ENCODE measurements at places on chromosomes 7 and 10. TPM values are rescaled to one million over a fixed set of nuclear protein-coding genes. Genes with fewer than 3 reads are reported as not detected.

The CCDC172 gene
- not detected for total RNA-seq

The NCF1 gene
- 243 TPM for total RNA-seq

The STK32C gene
- total RNA-seq: 15.4 TPM

The EPO gene
- total RNA-seq: not detected

The FMC1 gene
- 8.8 TPM for total RNA-seq

The PNLIPRP2 gene
- total RNA-seq: not detected

The ATAD1 gene
- total RNA-seq: 33.0 TPM

DNA sequence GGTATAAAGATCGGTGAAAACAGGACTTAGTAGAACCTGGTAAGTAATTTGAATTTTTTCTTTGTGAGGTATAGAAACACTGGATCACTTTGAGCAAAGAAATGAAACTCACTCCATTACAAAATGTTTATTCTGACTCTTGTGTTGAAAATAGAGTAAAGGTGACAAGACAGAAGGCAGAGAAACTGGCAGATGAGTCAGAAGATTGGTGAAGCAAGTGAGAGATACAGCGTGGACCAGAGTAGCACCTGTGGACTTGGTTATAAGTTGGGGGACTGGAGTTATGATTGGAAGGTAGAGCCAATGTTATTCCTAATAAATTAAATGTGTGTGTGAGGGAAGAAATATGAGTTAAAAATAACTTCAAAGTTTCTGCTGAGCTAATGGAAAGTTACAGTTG is 620.9 kb downstream of the ZWINT start:
- H3K4me1 ChIP-seq: no peaks in the 10 kb centered on the region
- no peak overlapping the region for H3K27ac ChIP-seq
- DNase-seq: no peak
- H3K36me3 ChIP-seq: no peaks in the 10 kb centered on the region
- H3K4me3 ChIP-seq: no peak overlapping the region
- H3K27me3 ChIP-seq: no peaks in the 10 kb centered on the region

- peaks cover 4% of the 10 kb centered on the region for H3K4me1 ChIP-seq
- H3K4me3 ChIP-seq: no peak overlapping the region
- no peaks in the 10 kb centered on the region for H3K36me3 ChIP-seq
Observed at GRCh38 chr7:132244903-132245480, 331.3 kb downstream of the PLXNA4 start.

DNA sequence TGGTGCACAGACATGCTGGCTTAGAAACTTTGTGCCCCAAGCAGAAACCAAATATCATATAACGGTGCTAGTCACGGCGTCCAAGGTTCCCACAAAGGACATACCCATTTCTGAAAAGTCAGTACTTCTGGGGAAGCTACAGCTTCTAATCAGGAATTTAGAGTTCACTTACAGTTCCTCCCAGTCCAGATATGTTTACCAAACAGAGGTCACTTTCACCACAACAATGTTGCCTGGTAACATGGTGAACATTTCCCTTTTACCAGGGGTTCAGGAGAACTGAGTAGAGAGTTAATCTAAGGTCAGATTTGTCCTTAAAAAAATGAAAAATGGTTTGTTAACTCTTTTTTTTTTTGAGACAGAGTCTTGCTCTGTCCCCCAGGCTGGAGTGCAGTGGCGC is 265.9 kb upstream of the MKLN1 start:
- H3K4me3 ChIP-seq: no peak overlapping the region
- no peak for DNase-seq
- no peaks in the 10 kb centered on the region for H3K36me3 ChIP-seq
- H3K27me3 ChIP-seq: no peaks in the 10 kb centered on the region
- peaks cover 79% of the 10 kb centered on the region for H3K4me1 ChIP-seq
- no peak overlapping the region for H3K27ac ChIP-seq

DNA sequence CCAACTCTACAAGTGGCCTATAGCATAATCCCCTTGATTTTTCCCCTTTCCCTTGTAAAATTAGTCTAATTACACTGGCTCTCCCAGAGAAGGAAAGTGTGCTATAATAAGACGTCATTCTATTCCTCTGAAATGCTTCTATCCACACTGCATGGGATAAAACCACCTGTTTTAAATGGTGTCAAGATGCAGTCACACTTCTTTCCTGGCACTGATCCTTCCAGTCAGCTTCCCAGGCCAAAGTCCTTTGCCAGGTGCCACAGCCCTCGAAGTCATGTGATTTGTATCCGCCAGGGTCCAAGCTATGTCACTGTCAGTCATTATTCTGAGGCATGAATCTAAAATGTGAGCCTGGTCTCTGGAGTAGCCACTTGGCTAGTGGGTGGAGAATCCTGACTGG is 169.0 kb upstream of the KIAA1217 start:
- no peak overlapping the region for H3K4me3 ChIP-seq
- no peaks in the 10 kb centered on the region for H3K36me3 ChIP-seq
- no peaks in the 10 kb centered on the region for H3K4me1 ChIP-seq
- H3K27ac ChIP-seq: no peak overlapping the region

DNA sequence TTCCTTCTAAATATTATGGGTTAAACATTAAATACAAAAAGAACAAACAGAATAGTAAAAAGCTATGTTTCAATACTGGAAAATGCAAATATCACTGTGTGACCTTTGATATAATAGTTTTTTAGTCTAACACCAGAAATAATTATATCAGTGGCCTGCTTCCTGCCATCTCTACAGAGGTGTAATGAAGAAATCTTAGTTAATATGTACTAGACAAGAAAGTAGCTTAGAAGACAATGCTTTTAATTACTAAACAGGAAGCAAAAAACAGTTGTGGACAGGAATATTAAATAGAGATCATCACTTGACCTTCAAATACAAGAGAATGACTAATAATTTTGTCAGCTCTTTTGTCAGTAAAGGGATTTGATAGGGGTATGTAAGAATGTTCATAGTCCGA is 47.4 kb upstream of the LRRN3 start:
- H3K36me3 ChIP-seq: no peaks in the 10 kb centered on the region
- no peak overlapping the region for H3K27ac ChIP-seq
- no peak for DNase-seq

GRCh38 chr7:101814991-101815825 is 2.2 kb upstream of the CUX1 start:
- H3K27ac ChIP-seq: peak overlapping the region; percentile 54
- H3K27me3 ChIP-seq: no peaks in the 10 kb centered on the region
- H3K4me3 ChIP-seq: peak overlapping the region; percentile 91

DNA sequence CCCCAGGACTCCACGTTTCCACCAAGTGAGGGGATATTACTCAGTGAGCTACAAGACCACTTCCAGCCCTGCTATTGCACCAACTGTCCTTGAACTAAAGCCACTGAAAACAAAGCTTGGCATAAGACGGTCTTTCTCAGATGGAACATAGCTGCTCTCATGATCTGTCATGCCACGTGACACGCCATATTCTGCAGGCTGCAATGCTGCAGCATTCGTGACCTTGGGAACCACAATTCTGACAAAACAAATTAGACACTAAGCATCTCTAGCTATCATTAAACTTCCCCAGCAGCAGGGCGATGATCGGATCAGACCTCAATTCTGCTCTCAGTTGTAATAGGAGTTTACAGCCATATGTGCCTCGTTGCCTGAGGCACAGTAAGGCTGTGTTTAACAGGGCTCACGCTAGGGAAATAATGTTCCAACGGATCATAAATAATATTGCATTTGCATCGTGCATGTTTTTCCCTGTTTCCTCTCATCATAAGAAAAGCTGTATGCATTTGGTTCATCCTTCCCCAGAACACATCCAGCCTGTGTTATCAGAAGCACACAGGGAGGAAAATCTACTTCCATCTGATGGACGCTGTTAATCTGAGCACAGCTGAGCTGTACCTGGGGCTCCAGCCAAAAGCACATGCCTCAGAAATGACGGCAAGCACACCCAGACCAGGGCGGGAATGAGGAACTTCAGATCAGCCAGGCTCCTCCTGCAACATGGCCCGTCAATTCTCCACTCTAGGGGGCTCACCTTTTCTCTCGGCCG is 38.6 kb upstream of the CNPY1 start:
- peaks cover 20% of the 10 kb centered on the region for H3K4me1 ChIP-seq
- no peak for DNase-seq
- no peaks in the 10 kb centered on the region for H3K36me3 ChIP-seq
- no peaks in the 10 kb centered on the region for H3K27me3 ChIP-seq

- H3K27ac ChIP-seq: no peak overlapping the region
- DNase-seq: peak; percentile 2
- H3K4me3 ChIP-seq: no peak overlapping the region
- no peaks in the 10 kb centered on the region for H3K27me3 ChIP-seq
- no peaks in the 10 kb centered on the region for H3K36me3 ChIP-seq
Observed at GRCh38 chr10:73950155-73950948, 39.4 kb downstream of the PLAU start.

DNA sequence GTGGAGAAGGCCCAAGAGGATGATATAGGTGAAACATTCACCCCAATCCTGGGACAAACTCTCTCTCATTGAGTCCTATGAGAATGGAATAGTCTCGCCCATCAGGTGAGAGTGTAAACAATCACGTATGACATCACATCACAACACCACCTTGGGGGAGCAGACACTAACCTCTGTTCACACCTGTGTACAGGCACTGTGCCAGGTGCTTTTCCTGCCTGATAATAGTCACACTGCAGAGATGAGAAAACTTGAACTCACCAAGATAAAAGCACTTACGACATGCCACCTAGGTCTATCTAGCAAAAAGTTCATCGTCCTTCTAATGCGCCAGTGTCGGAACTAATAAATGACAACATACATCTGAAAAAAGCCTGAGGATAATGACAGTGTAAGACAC is 187.8 kb downstream of the FAM107B start:
- H3K27me3 ChIP-seq: no peaks in the 10 kb centered on the region
- peak overlapping the region; percentile 81 for H3K27ac ChIP-seq
- H3K4me1 ChIP-seq: peaks cover 78% of the 10 kb centered on the region
- no peak for DNase-seq
- H3K4me3 ChIP-seq: no peak overlapping the region

DNA sequence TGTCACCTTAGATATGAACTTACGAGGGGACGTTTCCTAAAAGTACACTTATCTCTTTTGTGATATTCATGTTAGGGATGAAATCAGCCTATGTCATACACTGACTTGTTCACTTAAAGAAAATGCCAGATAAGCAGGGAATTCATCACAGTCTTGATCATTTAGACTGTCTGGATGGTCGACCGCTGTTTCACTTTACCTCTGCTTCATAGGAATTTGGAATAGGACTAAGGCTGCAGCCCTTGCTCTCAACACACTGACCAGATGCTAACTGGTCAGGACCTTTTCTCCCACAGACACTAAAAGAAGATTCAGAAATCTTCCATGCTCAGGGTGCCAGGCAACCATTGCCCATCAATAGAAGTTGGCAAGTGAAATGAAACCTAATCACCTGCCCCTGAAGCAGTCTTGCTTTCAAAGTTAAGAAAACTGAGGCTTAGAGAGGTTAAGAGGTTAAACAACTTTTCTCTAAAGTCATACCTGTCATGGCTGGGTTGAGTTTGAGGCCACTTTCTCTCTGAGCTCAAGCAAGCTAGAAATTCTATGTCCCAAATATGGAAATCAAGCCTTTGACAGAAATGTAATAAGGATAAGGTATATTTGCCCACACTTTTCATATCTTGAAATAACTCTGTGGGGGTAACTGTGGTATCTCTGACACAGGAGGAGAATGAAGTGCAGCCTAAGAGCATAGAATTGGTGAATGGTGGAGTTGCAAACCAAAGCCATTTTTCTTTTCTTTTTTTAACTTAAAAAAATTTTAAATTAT is 77.1 kb downstream of the MAP3K8 start:
- no peak for DNase-seq
- no peak overlapping the region for H3K4me3 ChIP-seq
- no peaks in the 10 kb centered on the region for H3K36me3 ChIP-seq
- peaks cover 33% of the 10 kb centered on the region for H3K4me1 ChIP-seq

- H3K27ac ChIP-seq: no peak overlapping the region
- no peaks in the 10 kb centered on the region for H3K36me3 ChIP-seq
- H3K27me3 ChIP-seq: no peaks in the 10 kb centered on the region
Observed at GRCh38 chr7:80106498-80107113, 28.0 kb upstream of the GNAI1 start.

DNA sequence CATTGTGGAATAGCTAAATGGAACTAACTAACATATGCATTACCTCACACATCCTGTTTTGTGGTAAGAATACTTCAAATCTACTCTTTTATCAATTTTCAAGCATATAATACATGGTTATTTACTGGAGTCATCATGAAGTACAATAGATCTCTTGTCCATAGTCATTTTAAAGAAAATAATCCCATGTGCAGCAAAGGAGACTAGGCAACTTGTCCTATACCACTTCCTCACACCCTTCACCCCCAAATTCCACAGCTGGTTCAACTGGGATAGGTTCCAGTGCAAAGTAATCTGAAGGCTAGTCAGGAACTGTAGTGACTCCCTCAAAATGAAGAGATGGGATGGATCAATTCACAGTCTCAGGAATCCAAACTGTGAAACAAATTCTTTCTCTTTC is 176.1 kb downstream of the SGMS1 start:
- peaks cover 28% of the 10 kb centered on the region for H3K4me1 ChIP-seq
- H3K36me3 ChIP-seq: no peaks in the 10 kb centered on the region
- no peak for DNase-seq
- H3K4me3 ChIP-seq: no peak overlapping the region
- H3K27ac ChIP-seq: no peak overlapping the region
- H3K27me3 ChIP-seq: no peaks in the 10 kb centered on the region

DNA sequence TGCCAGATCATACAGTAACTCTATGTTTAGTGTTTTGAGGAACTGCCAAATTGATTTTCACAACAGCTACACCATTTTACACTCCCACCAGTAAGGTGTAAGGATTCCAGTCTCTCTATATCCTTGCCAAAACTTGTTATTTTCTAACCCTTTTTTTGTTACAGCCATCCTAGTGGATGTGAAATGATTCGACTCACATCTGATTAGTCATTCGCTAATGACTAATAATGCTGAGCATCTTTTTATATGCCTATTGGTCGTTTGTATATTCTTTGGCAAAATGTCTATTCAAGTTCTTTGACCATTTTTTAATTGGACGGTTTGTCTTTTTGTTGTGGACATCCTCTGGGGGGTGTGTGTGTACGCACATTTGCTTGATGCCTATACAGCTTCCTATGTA is 142.8 kb downstream of the DGKB start:
- H3K4me1 ChIP-seq: no peaks in the 10 kb centered on the region
- no peak for DNase-seq
- no peak overlapping the region for H3K4me3 ChIP-seq
- H3K27me3 ChIP-seq: no peaks in the 10 kb centered on the region

DNA sequence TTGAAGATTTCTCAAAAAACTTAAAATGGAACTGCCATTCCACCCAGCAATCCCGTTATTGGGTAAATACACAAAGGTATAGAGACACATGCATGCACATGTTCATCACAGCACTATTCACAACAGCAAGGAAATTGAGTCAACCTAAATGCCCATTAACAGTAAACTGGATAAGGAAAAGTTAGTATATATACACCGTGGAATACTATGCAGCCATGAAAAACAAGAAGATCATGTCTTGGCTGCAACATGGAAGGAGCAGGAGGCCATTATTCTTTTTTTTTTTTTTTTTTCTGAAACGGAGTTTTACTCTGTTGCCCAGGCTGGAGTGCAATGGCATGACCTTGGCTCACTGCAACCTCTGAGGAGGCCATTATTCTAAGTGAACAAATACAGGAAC is 749.0 kb downstream of the MAGI2 start:
- H3K36me3 ChIP-seq: no peaks in the 10 kb centered on the region
- H3K27me3 ChIP-seq: no peaks in the 10 kb centered on the region
- H3K27ac ChIP-seq: no peak overlapping the region
- no peak overlapping the region for H3K4me3 ChIP-seq
- no peaks in the 10 kb centered on the region for H3K4me1 ChIP-seq
- DNase-seq: no peak

Measured in spleen (tissue), 13 donors.